Amygdala (tissue), 56 donors: ENCODE measurements at places on chromosomes 7 and 10.

DNA sequence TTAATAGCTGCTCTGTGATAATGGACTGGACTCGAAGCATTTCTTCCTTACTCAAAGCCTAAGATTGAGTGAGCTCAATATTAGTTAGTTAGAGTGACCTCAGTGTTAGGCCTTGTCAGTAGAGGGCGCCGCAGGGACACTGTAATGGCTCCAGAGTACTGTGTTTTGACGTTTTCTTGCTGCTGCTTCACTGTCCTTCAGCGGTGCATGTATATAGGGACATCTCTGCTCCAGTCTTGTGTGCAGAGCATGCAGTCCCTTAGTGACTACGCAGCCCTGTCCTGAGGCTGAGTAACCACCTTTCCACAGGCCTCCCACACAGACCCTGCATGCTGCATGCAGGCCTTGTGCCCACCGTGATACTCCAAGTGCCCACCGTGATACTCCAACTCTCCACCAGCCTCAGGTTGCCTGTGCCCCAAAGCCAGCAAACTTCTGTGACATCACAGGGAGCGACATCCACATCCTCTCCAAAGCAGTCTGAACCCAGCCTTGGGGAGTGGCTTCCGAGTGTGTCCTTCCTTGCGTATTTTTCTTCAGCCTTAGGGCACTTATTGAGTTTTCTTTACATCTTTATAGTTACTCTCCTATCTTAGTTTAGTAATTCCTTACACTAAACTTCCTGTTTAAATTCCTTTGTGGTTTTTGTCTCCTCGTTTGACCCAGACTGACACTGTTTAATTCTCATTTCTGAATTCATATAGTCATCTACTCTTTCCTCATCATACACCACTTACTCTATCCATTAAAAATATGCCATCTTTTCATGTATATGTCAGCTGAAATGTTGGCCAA is 118.2 kb downstream of the JAZF1 start:
- DNase-seq: peak; percentile 24

DNA sequence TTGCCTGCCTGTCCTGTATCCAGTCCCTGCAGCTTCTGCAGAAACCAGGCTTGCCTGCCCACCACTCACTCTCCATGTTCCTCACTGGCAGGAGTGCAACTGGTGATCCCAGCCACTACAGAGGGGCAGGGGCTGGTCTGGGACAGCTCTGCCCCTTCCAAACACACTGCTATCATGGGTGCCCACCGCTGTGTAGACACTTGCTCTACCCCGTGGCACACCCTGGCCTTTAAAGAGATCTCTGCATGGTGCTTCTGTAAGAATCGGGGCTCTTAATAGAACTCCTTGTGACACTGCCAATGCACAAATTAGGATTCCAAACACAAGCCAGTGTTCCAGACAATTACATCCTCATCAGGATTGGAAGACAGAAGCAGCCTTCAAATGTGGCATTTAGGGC is 41.7 kb downstream of the C10orf90 start:
- DNase-seq: peak; percentile 19

DNA sequence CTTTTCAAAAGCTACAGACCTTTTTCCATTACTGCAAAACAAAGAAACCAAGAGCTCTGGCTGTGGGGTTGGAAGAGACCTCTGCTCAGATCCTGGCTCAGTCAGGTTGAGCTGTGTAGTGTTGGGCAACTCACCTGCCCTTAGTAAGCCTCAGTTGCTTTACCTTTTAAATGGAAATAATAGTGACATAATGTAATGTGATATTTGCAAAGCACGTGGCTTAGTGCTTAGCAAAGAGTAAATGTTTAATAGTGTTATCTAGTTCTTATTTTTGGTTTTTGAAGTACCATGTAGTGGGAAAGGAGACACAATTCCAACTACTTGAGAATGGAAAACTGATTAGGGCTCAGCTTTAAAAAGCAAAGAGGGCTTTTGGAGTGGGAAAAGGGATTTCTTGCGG is 100.2 kb downstream of the SVIL start:
- DNase-seq: no peak

GRCh38 chr7:138396251-138397070 is 63.6 kb upstream of the TRIM24 start:
- DNase-seq: no peak

DNA sequence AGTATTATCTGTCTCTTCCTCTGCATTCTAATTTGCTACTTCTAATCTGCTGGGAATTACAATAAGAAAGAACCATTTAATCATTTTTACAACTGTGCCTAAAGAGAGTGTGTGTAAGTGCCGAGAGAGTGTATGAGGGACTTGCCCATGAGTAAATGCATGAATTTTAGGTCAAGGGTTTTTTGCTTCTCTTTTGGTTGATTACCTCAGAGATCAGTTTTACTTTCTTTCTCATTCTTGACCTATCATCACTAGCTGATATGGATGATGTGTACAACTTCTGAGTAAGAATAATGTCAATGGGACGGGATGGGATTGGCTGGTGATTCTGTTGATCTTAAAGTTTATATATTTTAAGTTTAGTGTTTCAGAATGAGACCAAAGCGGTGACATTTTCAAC is 47.8 kb downstream of the IKZF1 start:
- no peak for DNase-seq

GRCh38 chr10:112369495-112370423 is 4.2 kb upstream of the ACSL5 start:
- DNase-seq: no peak

DNA sequence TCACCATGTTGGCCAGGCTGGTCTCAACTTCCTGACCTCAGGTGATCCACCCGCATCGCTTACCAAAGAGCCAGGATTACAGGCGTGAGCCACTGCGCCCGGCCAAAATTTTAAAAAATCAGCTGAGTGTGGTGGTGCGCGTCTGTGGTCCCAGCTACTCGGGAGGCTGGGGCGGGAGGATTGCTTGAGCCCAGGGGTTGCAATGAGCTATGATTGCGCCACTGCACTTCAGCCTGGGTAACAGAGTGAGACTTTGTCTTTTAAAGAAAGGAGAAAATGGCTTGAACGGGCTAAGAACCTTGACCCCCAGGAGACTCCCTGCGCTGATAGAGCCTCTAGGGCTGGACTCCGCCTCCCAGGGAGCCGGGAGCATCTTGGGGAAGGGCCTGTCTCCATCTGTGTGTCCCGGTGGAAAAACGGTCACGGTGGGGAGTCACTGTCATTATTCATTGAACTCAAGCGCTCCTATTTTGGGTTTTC is 760 bp upstream of the KCTD7 start:
- DNase-seq: no peak

GRCh38 chr7:100457033-100457432 is 7.0 kb downstream of the SPACDR start:
- no peak for DNase-seq

DNA sequence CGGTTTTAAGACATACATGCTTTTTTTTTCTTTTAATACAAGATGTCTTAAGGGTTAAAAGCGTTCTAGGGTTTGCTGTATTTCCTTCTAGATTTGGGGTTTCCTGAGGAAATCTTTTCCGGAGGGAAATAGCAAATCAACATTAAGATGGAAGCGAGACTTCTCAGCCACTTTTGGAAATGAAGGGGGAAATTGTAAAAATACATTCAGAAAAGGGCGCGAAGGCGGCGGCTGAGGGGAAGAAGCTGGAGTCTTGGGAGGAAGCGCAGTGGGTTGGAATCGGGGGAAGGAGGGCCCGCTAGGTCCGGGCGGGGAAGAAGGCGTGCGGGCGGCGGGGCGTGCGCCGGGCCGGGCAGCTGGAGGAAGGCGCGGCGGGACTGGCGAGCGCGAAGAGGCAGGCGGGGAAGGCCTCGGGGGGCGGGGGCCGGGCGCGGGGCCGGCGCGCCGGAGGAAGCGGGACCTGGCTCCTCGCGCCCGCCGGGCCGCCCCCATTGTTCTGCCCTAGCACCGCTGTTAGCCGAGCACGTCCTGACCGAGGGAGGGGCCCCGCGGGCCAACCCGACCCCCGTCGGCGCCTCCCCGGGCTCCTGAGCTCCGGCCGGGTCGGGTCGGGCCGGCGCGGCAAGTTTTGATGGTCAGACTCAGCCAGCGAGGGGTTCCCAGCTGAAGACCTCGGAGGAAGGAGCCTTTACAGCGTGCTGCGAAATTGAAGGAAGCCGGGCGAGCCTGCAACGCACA is 1.5 kb upstream of the SKIDA1 start:
- DNase-seq: peak; percentile 62

- DNase-seq: no peak
Measured at GRCh38 chr10:67297637-67298181, 371.9 kb downstream of the LRRTM3 start.

DNA sequence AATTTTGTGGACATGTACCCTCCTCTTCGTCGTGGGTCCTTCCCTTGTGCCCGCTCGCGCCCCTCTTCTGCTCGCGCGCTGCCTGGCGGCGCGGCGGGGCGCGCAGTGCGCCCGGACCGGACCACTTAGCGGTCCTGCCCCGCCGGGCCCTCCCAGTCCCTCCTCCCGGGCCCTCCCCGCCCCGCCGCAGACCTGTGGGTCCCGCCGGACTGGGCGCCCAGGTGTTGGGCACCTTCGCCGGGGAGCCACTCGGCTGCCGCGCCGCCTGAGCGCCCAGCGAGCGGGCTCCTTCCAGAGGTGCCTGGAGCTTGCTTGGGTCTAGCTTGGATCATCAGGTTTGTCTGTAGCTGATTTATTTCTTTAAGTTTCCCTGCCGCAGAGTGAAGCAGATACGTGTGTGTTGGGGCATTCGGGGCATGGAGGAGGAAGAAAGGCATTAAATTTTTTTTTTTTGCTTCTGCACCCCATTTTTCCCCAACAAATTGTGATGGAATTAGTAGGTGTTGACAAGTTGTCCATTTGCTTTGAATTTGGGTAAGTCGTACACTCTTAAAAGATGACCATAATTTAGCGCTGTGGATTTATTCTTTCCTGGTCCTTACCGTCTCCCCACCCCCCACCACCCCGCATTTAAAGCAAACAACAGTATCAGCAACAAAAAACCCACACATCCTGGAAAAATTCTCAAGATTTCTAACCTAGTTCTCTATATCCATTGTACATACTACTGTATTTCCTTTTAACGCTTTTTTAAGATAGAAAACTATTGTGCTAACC is 905 bp downstream of the C1GALT1 start:
- peak; percentile 58 for DNase-seq

- DNase-seq: no peak
Measured at GRCh38 chr7:12256090-12256489, 45.0 kb downstream of the TMEM106B start.

DNA sequence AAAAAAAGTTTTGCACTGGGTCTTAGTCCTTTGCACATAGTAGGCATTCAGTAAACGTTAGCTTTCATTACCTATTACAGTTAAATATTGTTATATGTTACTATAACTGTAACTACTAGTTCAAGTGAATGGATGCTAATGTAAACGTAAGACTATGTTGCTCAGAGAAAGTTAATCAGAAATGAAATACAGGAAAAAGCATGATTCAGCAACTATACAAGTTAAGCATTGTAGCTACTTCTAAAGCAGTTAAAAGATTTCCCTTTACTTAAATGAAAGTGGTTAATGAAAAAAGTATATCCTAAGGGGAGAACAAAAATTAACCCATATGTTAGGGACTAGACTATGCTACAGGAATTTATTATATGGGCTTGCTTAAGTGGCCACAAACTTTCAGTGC is 121.2 kb downstream of the SKAP2 start:
- DNase-seq: no peak

- no peak for DNase-seq
Measured at GRCh38 chr10:80760914-80761371, 223.2 kb downstream of the SH2D4B start.

DNA sequence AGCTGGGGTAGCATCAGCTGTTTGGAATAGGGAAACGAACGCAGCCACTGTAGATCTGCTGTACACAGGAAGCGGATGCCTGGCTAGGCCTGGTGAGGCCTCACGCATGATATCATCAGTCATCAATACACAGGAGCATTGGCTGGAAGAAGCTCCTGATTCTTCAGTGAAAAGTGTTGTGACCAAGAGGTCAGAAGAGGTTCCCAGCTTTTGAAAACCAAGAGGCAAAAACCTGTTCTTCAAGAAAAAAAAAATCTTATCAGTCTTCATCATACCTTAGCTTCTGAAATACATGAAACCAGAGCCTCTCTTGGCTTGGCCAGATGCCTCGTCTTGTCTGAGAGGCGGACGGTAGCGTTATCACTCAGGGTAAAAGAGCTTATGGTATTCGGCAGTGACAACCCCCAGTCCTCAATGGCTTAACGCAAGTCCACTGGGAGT is 139.3 kb upstream of the TCF7L2 start:
- no peak for DNase-seq

DNA sequence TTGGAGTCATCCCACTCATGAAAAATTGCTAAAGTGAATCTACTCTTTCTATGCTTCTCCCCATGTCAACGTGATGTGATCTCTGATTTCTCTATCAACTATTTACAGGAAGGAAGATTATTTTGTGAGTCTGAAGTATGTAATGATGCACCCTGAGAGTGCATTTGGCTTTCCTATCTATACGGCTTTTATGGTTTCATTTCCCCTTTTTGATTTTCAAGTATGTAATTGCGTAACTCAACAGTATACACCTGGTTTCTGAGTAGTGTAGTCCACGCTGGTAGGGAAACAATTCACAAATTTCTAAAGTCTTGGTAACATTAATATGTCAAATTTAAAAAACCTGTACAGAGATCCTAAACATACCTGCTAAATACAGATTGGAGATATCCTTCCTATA is 194.7 kb upstream of the SEMA3A start:
- no peak for DNase-seq

DNA sequence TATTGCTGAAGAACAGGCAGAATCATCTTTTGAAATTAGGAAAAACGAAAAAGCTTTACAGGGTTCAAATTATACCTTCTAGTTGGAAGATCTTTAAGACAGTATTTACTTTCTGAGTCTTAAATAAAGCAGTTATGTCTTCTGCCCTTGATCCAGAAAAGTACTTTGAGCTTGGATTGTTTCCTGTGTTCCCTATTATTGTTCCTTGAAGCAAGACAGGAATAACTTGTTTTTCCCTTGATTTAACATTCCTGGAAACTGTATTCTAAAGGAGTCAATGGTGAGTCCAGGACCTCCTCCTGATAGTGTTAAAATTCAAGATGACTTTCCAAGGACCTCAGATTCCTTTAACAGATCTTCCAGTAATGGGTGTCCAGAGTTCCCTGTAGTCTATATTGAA is 74.3 kb upstream of the GATA3 start:
- no peak for DNase-seq

DNA sequence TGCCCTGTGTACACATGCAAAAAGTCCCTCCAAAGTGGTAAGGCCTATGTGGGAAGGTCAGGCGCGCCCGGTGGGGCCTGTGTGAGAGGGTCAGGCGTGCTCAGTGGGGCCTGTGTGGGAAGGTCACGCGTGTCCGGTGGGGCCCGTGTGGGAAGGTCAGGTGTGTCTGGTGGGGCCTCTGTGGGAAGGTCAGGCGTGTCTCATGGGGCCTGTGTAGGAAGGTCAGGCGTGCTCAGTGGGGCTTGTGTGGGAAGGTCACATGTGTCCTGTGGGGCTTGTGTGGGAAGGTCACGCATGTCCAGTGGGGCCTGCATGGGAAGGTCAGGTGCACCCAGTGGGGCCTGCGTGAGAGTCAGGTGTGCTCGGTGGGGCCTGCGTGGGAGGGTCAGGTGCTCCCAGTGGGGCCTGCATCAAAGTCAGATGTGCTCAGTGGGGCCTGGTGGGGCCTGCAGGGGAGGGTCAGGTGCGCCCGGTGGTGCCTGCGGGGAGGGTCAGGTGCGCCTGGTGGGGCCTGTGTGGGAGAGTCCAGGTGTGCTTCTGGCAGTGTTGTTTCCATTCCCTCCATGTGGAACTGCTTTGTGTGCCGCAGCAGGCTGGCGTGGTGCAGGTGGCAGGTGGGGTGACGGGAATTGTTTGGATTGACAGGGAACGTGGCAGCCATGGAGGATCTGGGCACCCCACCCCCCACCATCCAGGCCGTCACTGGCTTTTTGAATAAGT is 15.4 kb downstream of the LRRC27 start:
- no peak for DNase-seq

- no peak for DNase-seq
Measured at GRCh38 chr7:115410972-115411686, 489.2 kb downstream of the MDFIC start.
